ENCODE measurements at places on chromosomes 3 and 15.

DNA sequence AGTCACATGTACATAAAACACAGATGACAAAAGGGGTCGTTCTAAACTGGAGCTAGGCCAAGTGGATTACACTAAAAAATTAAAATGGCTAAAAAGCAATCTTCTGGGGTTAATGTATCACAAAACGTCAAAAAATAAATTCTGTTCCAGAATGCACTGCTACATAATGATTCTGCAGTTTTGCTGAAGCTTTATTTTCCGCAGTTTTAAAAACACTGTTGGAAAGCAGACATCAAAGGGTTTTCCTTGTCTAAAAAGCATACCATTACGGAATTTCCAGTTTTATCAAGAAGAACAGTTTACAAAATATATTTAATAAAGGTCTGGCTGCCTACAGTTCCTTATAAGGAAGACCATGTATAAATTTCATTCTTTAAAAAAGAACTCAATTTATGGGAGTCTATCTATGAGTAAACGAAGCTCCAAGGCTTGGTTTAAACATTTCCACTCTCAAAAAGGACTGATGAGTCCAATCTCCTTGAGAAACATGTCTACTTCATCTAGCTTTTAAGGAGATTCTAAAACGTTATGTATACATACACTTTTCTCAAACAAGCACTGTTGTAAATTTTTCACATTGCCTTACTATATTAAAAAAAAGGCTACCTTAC, 1.3 kb downstream of the DMXL2 start:
- no peak for DNase-seq

DNA sequence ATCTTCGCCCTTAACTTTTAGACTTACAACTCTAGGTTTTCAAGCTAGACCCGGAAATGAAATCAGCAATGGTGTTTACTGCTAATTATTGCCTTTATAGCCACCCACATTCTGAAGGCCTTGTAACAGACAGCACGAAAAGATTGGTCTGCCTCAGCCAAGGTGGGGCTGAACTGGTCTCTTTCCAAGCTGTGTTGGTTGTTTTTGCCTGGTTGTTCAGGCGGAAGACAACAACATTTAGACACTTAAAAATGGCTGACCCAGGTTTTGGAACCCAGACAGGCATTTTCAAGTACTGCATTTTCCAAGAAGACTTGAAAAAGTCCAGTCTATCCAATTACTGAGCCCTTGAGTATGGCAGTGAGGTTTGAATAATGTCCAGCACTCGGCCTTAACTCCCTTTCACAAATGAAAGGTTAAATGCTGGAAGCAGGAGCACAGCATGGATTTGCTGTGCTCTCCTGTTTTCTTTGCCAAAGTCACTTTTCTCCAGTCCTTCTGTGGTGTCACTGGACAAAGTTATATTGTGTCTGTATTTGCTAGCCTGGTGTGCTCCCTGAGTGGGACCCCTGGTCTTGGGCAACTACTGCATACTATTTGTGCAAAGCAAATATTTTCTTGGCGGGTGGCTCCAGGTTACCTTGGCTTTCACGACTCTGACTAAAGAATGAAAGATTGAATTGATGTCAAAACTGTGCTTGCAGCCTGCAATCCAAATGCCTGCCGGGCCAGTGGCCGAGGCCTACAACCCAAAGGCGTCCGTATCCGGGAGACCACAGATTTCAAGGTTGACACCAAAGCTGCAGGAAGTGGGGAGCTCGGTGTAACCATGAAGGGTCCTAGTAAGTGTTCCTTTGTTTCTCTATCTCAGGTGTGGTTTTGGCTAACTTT, 93.5 kb downstream of the FLNB start:
- DNase-seq: no peak

GRCh38 chr3:123032057-123032456, 4.5 kb upstream of the SEMA5B start:
- DNase-seq: no peak

GRCh38 chr3:134704556-134704955, 53.7 kb upstream of the KY start:
- no peak for DNase-seq

GRCh38 chr3:3134750-3135448, 8.2 kb downstream of the TRNT1 start:
- DNase-seq: no peak

DNA sequence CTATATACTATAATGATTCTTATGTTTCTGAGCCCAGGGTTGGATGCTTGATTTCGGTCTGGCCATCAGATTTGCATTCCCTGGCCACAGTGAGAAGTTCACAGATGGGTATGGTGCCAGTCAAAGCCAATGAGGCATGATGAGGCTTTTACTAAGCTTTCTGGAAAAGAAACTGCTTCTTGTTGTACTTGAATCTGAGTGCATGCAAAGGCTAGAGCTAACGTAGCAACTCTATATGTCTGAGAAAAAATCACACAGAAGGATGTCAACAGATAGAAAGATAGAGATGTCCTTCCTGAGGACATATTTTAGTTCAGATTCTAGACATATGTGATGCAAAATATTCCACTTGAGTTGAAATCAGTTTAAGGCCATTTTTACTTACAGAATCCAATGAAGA, 608.1 kb downstream of the ROBO1 start:
- no peak for DNase-seq

- no peak for DNase-seq
Measured at GRCh38 chr15:78112551-78112950, 18.7 kb downstream of the CIB2 start.

GRCh38 chr15:86060674-86061073, 19.0 kb upstream of the AGBL1 start:
- DNase-seq: no peak

DNA sequence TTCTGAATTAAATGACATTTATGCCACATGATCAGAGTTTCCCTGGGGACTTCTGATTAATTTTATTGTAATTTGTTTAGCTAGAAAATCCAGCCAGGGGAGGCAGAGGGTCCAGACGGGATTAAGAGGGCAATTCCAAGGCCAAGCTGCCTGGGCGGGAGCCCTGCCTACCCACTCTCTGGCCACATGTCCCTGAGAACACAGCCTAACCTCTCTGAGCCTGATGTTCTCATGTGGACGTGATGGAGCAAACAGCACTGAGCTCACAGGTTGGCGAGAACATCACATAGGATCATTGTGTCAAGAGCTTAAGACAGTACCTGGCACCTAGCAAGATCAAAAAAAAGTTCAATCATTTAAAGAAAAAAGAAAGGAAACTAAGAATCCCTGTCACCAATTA, 1.0 kb downstream of the LRRC2 start:
- DNase-seq: no peak

DNA sequence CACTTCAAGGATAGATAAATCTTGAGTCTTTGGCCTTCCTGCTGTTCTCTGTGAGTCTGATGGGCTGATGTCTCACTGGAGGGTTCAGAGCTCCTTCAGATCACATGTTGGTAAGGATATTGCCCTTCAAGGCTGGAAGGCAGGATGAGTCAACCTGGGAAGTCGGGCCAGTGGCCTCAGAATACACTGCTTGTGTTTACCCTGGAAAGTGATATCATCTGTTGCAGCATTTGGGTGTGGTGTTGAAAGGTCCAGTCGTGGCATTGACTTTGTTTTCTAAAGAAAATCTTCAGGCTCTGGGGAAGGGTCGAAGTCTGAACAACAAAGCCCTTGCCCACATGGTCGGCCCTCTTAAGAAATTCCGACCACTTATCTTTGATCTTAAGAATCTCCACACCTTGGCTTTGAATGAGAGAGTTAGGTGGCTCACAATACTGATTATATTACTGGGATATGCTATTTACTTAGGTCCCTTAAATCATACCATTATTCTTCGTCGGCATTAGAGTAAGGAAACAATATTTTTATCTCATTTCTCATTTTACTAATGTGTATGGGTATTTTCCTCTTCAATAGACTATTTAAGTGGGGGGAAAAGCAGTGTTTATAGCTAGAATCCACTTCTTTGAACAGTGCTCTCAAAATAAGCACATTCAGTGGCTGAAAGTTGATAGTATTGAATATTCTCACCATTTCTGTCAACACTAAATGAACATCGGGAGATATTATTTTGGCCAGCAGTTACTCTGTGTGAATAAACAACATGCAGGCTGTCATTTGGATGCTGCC, 303.9 kb upstream of the RASGRP1 start:
- no peak for DNase-seq

DNA sequence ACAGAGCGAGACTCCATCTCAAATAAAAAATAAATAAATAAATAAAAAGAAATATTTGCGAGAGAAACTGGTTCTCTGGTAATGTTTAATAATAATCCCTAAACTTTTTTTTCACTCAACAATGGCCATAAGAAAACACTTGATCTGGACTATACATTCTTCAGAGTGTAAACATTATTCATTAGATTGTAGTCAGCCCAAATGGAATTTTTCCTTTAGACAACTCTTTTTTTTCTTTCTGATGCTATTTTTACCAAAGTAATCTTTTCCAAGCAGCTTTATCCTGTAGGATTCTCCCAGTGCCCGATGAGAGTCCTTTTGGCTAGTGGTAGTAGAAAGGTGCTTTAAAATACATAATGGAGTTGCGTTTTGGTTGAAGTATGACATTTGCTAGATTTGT, 90.4 kb downstream of the NEDD4 start:
- DNase-seq: no peak

GRCh38 chr15:68616397-68616796, 37.6 kb downstream of the CORO2B start:
- DNase-seq: no peak

DNA sequence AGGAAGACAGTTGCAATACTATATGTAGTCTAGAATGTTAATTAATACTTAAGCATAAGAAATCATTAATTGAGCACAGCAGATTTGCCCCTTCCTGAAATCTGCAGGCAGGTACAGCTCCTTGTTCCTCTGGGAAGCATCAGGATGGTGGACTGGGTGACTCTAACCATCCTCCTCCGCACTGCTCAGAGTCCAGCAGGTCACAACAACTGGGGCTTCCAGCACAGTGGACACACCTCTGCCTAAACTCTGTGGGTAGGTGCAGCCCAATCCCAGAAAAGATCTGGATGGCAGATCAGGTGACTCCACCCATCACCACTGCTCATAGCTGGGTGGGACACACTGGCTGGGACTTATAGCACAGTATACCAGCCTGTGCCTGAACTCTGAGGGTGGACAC, 189.9 kb upstream of the TMCO5A start:
- no peak for DNase-seq

- no peak for DNase-seq
Measured at GRCh38 chr3:37811625-37812498, 49.8 kb upstream of the CTDSPL start.

- no peak for DNase-seq
Measured at GRCh38 chr3:72488738-72489035, 359.6 kb downstream of the SHQ1 start.

Data from activated CD4-positive, alpha-beta T cell treated with anti-CD3 and anti-CD28 coated beads, Interleukin-2, Interleukin-6, amounts not matched to agents 100 ng/mL and 50 ng/mL, durations not matched to agents 16 hours and 8 hours (primary cell).